Heart right ventricle (tissue), 16 donors: ENCODE measurements at places on chromosomes 11 and 22. TPM values are rescaled to one million over a fixed set of nuclear protein-coding genes. Genes with fewer than 3 reads are reported as not detected.

The ANGPTL5 gene
- polyA plus RNA-seq = 0.95 TPM

The SLC36A4 gene
- 3.4 TPM for polyA plus RNA-seq

DNA sequence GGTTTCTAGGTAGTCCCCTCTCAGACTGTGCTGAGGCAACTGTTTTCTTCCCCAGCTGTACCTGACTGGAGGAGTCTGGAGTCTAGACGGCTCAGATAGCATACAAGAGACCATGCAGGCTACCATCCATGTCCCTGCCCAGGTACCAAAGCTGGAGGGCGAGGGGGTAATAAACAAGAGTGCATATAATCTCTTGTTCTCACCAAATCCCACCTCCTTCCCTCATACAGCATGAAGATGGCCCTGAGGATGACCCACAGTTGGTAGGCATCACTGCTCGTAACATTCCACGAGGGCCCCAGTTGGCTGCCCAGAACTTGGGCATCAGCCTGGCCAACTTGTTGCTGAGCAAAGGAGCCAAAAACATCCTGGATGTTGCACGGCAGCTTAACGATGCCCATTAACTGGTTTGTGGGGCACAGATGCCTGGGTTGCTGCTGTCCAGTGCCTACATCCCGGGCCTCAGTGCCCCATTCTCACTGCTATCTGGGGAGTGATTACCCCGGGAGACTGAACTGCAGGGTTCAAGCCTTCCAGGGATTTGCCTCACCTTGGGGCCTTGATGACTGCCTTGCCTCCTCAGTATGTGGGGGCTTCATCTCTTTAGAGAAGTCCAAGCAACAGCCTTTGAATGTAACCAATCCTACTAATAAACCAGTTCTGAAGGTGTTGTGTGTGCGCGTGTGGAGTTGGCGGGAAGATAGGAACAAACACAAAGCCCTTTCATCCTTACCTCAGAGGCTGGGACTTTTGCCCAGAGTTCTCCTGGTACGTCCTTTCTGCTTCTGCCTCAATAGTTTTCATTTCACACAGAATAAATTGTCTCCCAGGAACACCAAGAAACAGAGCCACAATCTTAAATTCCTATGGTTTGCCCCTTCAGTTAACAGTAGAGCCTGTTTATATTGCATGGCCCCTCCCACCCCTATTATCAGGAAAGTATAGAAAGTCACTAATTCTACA is 8.5 kb downstream of the HMBS start:
- no peak for DNase-seq

- DNase-seq = no peak
Measured at GRCh38 chr11:44333271-44334218, 23.6 kb upstream of the ALX4 start.

The YPEL1 gene
- 1.7 TPM for polyA plus RNA-seq

- DNase-seq = no peak
Measured at GRCh38 chr22:31909977-31910376, 34.4 kb upstream of the YWHAH start.

GRCh38 chr22:42353883-42354727 is 78.1 kb downstream of the NFAM1 start:
- no peak for DNase-seq

- peak; percentile 40 for DNase-seq
Measured at GRCh38 chr11:33735271-33736147, 714 bp downstream of the CD59 start.

GRCh38 chr11:111531687-111532364 is 8.7 kb upstream of the LAYN start:
- DNase-seq = no peak

DNA sequence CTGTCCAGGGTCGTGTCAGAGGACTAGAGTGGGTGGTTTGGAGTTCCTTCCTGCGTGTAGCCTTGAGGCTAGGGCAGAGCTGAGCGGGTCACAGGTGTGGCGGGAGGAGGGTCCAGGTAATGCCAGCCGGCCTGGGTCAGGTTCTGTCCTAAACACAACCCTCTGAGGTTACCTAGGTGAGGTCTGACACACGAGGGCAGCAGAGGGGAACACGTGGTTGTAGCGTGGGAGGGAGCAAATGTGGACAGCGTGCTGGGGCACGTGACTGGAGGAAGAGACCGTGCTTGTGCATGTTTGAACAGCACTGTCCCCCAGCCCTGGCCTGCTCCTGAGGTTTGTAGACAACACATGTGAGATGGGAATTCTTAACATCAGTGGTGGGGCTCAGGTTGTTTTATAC is 13.1 kb downstream of the MOV10L1 start:
- DNase-seq = no peak

The SLC22A6 gene
- polyA plus RNA-seq = not detected

The SLC43A1 gene
- polyA plus RNA-seq = 16.5 TPM

The BCO2 gene
- 132 TPM for polyA plus RNA-seq

GRCh38 chr11:34183848-34184391 is 78.5 kb downstream of the NAT10 start:
- no peak for DNase-seq

DNA sequence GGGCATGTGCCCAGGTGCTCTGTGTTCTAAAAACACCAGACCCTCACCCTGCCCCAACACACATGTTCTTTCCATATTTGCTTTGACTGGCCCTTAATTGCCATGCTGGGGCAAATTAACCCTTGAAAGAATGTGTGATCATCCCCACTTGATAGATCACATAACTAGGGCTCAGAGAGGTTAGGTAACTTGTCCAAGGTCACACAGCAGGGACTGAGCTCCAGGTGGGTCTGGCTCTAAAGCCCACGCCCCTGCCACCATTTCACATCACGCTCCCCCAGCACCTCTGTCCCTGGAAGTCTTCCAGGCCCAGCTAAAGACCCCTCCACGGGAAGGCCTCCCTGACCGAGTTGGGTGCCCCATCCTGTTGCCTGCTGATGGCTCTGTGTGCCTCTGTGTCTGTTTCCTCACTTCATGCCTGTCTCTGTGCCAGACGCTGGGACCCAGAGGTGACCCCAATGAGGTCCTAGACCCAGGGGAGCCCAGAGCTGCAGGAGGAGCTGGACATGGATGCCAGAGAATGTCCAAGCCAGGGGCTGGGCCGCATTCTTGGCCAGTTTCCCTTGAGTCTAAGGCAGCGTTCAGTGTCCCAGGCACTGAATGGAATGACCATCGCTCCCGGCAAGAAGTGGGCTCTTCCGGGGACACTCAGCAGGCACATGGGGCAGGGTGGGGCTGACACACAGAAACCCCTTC is 79.7 kb downstream of the MYO7A start:
- no peak for DNase-seq

The NUP160 gene
- polyA plus RNA-seq = 16.5 TPM

- no peak for DNase-seq
Measured at GRCh38 chr11:14015711-14016110, 53.2 kb downstream of the SPON1 start.

DNA sequence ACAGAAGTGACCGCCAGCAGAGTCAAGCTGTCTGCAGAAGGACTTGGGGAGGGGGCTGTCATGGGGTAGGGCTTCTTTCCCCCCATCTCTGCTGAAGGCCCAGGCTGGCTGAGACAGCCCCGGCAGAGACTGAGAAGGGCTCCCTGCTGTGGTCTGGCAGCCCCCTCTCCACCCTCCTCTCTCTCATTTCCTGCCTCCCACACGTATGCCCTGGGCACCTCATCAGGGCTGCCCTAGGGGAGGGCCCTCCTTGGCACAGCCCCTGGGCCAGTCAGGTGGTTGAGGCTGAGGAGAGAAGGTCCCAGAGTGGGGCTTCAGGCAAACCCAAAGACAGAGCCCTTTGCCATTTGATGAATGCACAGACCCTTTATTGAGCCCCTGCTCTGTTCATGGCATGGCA is 3.6 kb downstream of the RASD2 start:
- no peak for DNase-seq

GRCh38 chr11:125950696-125951651 is 5.1 kb downstream of the VSIG10L2 start:
- DNase-seq = peak; percentile 82

DNA sequence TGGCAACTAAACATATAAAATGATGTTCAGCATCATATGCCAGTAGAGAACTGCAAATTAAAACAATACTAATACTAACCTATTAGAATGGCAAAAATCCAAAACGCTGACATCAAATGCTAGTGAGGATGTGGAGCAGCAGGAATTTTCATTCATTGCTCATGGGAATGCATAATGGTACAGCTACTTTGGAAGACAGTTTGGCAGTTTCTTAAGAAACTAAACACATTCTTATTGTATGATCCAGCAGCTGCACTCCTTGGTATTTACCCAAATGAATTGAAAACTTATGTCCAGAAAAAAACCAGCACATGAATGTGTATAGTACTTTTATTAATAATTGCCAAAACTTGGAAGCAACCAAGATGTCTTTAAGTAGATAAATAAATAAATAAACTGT is 258.0 kb downstream of the TENM4 start:
- no peak for DNase-seq

- DNase-seq = no peak
Measured at GRCh38 chr11:5343474-5344335, at the start of gene OR51B5. OR51B5 (minus strand) TSS chr11:5343524; CDS start chr11:5343524, 0 bp downstream.

The BDNF gene
- 1.4 TPM for polyA plus RNA-seq

DNA sequence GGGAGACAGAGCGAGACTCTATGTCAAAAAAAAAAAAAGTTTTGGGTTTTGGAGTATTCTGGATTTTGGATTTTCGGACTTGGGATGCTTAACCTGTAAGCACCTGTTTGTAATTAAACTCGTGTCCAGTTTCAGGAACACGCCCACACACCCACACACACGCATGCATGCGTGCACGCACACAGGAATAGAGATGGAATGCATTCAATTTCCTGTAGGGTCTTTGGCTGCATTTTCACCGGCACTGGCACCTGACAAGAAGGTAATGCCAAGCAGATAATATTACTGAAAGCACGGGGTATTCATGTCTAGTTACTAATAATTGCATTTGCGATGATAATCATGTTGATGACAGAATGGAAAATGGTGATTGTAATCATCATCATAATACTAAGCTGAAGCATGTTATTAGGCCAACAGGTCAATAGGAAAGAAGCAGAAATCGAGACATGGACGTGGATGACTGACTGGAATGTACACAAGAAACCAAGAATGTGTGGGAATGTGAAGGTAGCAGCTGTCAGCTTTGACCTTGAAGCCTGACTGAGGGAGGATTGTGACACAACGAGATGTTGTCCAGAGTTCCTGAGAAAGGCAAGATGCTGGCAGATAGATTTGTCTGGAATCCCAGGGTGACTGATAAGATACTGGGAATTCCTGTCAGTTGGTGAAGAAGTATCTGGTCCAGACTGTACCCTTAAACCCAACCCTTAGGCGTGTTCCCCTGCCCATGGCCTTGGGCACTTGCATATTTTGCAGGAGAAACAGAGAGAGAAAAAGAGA is 108.6 kb downstream of the SYN3 start:
- DNase-seq = no peak

The DBX1 gene
- not detected for polyA plus RNA-seq

DNA sequence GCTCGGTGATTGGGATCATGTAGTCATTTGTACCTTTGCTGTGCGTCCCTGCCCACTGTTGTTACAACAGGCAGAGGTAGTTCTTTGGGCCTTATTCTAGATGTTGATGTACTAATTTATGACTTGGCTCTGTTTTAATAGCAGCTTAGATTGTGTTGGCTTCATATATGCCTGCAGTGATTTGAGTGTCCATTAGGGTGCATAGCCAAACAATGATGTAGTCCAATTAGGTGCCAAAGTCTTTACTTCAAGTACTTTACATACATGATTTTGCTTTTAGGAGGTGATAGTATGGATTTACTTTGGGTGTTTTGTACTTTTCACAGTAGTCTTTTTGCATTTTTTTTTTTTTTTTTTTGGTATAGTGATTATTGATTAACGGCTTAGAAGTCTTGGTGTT is 46.4 kb downstream of the PPP6R3 start:
- DNase-seq = no peak

DNA sequence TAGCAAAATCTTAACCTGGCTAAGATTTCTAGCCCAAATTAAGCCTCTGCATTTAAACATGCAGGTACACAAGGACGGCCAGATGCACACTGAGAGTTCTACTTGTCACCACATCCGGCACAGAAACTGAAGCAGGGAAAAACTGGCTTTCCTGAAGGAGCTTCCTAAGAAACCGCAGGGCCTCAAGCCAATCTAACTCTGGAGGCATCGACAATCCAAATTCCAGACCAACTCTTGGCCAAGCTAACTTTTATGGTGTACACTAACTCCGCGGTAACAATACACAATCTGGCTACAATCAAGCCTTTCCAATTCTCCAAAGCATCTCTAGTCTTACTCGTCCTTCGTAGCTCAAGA is 1.2 kb downstream of the MSANTD2 start:
- DNase-seq = no peak

DNA sequence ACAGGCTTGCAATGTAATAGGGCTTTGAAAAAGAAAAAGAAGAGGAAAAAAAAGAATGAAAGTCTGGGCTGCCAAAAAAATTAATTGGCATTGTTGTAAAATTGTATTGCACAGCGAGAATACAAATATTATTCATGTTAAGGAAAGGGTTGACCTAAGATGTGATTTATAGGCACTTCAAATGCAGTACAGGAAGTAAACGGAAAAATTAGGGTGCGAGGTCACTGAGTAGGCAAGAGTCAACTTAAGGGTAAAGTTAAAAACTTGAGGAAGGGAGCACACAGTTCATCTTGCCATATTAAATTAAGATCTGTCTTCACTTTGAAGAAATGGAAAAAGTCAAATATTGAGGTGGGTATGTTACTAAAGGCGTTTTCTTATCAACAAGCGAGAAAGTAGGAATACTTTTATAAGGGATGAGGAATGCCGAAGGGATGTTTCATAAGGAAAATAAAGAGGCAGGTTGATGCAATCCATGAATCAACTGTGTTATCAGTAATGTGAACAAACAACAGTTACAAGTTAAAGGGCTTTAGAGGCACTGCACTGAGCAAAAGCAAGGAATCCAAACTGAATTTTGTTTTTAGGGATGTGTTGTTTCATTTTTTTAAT is 123.0 kb downstream of the WT1 start:
- no peak for DNase-seq

GRCh38 chr22:44730022-44730393 is 22.4 kb upstream of the ARHGAP8 start:
- DNase-seq = no peak

The PYGM gene
- polyA plus RNA-seq = 11.3 TPM

The UBQLNL gene
- polyA plus RNA-seq = 0.80 TPM
